Adrenal gland (tissue), 19 donors: ENCODE measurements at places on chromosomes 16 and 17. TPM values are rescaled to one million over a fixed set of nuclear protein-coding genes. Genes with fewer than 3 reads are reported as not detected.

PPP1R27 gene
- not detected for total RNA-seq

DNA sequence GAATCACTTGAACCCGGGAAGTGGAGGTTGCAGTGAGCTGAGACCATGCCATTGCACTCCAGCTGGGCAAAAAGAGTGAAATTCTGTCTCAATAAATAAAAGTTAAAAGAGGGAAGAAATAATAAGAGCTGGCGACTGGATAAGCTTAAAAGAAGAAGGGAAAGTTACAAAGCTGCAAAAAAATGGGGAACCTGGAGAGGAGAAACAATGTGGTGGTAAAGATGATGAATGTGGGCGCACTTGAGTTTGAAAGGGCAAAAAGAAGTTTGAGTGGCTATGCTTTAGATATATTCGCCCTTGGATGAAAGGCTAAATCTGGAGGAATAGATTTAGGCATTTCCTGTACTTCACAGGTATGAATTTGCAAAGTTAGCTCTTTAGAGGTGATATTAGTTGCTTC is 53.0 kb upstream of the YPEL2 start:
- no peak for DNase-seq
- H3K4me3 ChIP-seq, result no peak overlapping the region
- no peaks in the 10 kb centered on the region for H3K4me1 ChIP-seq

GRCh38 chr16:20300312-20301097 is 26.8 kb downstream of the GP2 start:
- H3K27ac ChIP-seq, result no peak overlapping the region
- H3K4me3 ChIP-seq, result no peak overlapping the region
- no peaks in the 10 kb centered on the region for H3K4me1 ChIP-seq
- H3K36me3 ChIP-seq, result no peaks in the 10 kb centered on the region

GRCh38 chr17:81740395-81740961 is 28.4 kb downstream of the SLC25A10 start:
- H3K36me3 ChIP-seq, result no peaks in the 10 kb centered on the region
- H3K27me3 ChIP-seq, result no peaks in the 10 kb centered on the region
- no peak for DNase-seq
- no peak overlapping the region for H3K4me3 ChIP-seq

GRCh38 chr16:84608282-84608681 is 9.6 kb downstream of the COTL1 start:
- no peak for DNase-seq
- H3K27me3 ChIP-seq, result no peaks in the 10 kb centered on the region
- H3K4me1 ChIP-seq, result no peaks in the 10 kb centered on the region
- no peak overlapping the region for H3K27ac ChIP-seq
- H3K4me3 ChIP-seq, result no peak overlapping the region

- H3K4me1 ChIP-seq, result no peaks in the 10 kb centered on the region
- DNase-seq, result peak; percentile 82
- no peaks in the 10 kb centered on the region for H3K36me3 ChIP-seq
- no peaks in the 10 kb centered on the region for H3K27me3 ChIP-seq
Observed at GRCh38 chr17:36629252-36629847, 28.0 kb downstream of the MRM1 start.

GRCh38 chr16:78209951-78210661 is 110.7 kb downstream of the WWOX start:
- H3K27me3 ChIP-seq, result no peaks in the 10 kb centered on the region
- H3K36me3 ChIP-seq, result no peaks in the 10 kb centered on the region
- H3K4me1 ChIP-seq, result no peaks in the 10 kb centered on the region
- no peak overlapping the region for H3K27ac ChIP-seq
- DNase-seq, result no peak
